ENCODE measurements at places on chromosomes 13 and 19.

DNA sequence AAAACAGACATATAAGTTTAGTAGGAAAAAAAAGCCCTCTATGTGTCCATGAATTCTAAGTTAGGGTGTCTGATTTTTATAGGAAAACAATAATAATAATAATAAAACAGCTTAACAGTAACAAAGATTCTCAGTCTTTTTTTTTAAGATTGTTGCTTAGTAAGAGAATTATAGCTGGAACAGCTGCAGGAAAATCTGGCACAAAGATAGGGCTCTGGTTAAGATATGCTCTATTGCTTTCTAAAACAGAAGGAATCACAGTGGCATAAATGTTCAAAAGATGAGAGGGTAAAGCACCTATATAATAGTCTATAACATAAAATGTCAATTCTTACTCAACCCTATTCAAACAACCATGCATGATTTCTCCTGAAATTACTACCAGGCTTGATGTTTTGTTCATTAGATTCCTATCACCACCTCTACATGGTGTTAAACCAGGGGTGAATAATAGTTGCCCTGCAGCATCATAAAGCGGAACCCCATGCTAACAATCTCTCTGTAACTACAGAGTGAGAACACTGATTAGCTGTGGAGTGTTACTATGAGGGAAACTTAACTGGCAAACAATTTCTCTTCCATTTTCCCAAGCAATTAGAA, 541.4 kb upstream of the MIR17HG start:
- no peak for DNase-seq

DNA sequence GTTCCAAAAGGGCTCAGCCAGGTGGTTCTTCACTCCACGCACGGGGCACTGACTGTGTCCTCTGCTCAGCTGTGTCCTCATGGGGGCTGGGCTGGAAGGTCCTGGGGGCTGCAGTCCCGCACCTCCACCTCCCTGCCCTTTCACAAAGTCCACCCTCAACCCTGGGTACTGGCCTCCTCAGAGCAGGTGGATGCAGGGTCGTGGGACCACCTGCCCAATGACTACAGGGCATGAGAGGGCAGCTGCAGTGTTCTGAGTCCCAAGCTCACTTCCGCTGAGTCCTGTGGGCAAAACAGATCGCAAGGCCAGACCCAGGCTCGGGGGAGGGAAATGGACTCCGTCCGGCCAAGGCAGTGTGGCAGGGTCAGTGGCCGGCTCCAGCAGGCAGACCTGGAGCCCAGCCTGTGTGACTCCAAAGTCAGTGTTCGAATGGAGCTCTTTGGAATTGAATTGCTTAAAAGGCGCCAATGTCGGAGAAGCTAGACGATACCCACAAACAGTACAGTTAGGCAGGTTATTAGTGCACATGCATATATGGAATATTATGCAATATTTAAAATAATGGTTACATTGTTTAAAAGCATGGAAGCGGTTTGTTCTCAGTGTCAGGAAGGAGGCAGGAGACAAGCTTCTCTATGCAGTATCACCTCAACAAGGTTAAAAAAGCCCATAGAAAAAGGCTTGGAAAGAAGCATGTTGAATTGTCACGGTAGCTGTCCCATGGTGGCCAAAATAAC, 54.8 kb downstream of the MCF2L start:
- no peak for DNase-seq

GRCh38 chr13:23731709-23732108, 157.5 kb downstream of the MIPEP start:
- DNase-seq = no peak

DNA sequence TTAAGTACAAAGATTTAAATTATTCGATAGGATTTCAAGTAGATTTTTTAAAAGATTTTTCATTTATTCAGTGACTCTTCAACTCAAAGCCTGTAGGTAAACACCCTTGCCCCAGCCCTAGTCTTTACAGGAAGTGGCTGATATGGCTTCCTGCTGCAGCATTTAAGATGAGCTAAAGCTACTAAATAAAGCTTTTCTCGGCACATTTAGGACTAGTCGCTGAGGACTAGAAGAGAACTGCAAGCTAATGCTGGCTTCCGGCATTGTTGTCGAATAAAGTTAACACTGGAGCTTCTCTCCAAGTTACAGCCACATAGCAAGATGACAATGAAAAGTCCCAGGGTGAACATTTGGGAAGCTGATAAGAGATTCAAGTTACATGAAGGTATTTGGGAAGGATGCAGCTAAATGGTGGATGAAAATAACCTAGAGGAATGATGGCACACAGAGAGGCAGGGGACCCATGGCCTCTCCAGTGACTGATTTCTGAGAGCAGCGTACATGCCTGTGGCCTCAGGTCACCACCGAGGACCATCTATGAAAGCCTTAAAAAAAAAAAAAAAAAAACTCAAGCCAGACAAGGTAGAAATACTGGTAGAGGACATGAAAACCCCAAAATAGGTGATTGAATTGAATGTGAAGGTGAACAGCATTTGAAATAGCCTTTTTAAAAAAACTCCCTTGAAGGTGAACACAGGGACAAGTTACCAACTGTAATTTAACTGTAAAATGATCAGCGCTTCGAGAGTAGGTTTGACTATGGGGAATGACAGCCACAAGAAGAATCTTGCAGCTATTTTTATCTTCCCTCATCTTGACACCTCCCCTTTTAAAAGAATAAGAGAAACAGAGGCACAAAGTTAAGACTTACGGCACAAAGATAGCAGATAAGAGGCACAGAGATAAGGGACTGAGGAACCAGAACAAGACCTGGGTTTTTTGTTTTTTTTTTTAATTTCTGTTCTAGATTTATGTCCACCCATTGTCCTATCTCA, 155.4 kb downstream of the DCT start:
- no peak for DNase-seq

- no peak for DNase-seq
Observed at GRCh38 chr13:42575938-42576337, 2.0 kb downstream of the TNFSF11 start.

DNA sequence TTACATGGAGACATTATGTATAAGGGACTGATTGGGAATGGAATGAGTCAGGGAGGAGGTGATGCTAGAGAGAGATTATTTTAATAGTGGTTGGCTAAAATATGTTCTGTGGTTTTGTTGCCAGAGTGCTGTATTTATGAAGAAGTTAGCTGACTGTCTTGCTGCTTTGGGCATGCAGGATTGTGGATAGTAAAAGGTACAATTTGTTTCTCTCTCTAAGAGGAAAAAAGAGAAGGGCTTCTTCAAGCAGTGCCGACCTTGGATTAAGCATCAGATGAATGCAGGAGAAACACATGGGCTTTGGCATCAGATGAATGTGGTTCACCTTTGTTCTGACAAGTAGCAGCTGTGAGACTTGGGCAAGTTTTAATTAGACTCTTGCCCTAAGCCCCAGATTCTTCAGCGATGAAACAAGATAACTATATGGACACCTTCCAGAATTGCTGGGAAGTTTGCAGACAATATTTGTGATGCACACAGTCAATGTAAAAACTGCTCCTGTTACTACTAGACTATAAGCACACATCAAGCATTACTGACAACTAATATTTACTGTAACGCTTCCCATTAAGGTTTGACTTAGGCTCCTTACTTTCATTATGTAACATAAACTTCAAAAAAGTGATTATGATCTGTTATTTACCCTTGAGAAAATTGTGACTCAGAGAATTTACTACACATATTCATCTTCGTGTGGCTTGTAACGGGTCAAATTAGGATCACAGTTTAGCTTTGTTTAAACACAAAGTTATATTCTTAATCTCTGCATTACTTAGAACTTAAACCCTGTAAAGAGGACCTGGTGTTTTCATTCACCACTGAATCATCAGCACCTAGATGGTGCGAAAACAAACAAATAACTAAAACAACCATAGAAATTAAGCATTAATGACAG, 824.0 kb downstream of the PCDH9 start:
- DNase-seq = no peak

DNA sequence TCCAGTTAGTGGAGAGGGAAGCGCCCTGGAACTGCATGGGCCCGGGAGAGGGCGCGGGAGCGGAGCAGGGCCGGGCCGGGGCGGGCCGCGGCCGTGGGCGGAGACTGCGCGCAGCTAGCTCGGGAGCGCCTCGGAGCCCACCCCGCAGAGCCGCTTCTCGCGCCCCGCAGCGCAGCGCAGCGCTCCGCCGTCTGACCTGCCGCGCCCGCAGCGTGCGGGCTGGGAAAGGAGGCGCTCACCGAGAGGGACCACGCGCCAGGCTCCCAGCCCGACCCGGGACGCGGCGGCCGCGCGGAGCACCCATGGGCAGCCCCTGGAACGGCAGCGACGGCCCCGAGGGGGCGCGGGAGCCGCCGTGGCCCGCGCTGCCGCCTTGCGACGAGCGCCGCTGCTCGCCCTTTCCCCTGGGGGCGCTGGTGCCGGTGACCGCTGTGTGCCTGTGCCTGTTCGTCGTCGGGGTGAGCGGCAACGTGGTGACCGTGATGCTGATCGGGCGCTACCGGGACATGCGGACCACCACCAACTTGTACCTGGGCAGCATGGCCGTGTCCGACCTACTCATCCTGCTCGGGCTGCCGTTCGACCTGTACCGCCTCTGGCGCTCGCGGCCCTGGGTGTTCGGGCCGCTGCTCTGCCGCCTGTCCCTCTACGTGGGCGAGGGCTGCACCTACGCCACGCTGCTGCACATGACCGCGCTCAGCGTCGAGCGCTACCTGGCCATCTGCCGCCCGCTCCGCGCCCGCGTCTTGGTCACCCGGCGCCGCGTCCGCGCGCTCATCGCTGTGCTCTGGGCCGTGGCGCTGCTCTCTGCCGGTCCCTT, at the start of gene MLNR:
TSS of gene MLNR (plus strand) at position 303 of the 820 bp plus-strand sequence. CDS start at position 303, 0 bp downstream.
- DNase-seq = peak; percentile 17
